Neural crest cell (in vitro differentiated cells): ENCODE measurements at places on chromosomes 1 and 21.

DNA sequence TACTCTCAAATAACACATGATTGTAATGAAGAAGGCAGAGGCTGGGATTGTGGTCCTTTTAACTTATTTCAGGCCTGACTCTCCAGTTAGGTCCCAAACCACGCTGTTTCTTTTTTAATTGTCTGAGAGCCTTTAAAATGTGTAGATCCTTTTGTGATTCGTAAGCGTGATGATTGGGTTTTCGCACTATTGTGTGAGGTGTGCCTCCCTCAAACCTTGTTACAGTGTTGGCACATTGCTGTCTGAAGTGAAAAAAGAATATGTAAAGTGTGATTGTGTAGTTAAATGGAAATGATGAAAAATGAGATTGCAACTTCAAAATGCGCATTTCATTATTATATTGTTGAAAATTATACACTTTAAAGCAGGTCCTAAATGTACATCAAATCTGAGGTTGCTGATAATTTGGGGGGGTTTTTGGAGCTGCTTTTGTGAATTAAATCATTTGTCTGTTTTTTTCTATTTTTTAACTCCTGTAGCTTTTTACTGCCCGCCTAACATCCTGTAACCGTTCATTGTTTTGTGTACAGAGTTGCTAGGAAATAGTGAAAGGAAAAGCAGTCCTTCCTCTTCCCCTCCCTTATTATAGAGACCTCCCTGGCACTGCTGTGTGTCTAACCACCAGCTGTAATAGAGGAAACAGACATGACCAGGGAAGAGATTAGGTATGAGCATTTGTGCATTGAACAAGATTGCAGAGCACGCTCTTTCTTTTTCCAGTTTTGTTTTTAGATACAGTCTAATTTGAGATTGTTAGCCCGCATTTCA is 43.3 kb downstream of the IARS2 start:
- no peak overlapping the region for H3K4me3 ChIP-seq
- H3K27ac ChIP-seq, result peak overlapping the region; percentile 63
- H3K27me3 ChIP-seq, result no peaks in the 10 kb centered on the region
- peaks cover 28% of the 10 kb centered on the region for H3K36me3 ChIP-seq
- H3K4me1 ChIP-seq, result peaks cover 10% of the 10 kb centered on the region

GRCh38 chr1:194358208-194358581 is 1171.8 kb upstream of the B3GALT2 start:
- H3K4me3 ChIP-seq, result no peak overlapping the region
- no peaks in the 10 kb centered on the region for H3K27me3 ChIP-seq
- H3K4me1 ChIP-seq, result no peaks in the 10 kb centered on the region
- H3K27ac ChIP-seq, result no peak overlapping the region
- no peak for DNase-seq

DNA sequence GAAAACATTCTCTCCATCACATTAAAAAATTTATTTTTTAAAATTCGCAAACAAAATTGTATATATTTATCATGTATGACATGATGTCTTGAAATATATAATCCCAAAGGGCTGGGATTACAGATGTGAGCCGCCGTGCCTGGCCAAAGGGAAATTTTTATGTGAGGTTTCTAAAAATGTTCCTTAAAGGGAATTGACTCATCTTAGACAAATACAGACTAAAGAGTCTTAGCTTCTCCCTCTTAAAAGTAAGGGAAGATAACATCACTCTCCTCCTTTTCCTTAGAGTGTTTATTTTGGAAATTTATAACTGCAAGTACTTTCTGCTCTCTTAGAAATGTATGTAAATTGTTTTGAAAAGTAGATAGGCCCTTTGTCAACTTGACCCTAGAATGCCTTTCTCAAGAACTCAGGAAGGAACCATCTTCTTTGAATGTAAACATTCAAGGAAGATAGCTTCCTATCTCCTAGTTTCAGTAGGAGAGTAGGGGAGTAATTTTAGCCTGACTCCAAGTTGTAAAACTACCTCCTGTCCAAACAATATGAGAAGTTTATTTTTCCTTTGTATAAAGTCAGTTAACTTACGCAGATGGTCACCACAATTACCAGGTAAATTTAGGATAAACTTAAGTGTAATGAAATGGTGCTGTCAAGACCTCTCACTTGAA is 59.5 kb downstream of the C21orf91 start:
- H3K36me3 ChIP-seq, result peaks cover 3% of the 10 kb centered on the region
- no peaks in the 10 kb centered on the region for H3K4me1 ChIP-seq
- no peaks in the 10 kb centered on the region for H3K27me3 ChIP-seq
- no peak for DNase-seq
- no peak overlapping the region for H3K4me3 ChIP-seq

DNA sequence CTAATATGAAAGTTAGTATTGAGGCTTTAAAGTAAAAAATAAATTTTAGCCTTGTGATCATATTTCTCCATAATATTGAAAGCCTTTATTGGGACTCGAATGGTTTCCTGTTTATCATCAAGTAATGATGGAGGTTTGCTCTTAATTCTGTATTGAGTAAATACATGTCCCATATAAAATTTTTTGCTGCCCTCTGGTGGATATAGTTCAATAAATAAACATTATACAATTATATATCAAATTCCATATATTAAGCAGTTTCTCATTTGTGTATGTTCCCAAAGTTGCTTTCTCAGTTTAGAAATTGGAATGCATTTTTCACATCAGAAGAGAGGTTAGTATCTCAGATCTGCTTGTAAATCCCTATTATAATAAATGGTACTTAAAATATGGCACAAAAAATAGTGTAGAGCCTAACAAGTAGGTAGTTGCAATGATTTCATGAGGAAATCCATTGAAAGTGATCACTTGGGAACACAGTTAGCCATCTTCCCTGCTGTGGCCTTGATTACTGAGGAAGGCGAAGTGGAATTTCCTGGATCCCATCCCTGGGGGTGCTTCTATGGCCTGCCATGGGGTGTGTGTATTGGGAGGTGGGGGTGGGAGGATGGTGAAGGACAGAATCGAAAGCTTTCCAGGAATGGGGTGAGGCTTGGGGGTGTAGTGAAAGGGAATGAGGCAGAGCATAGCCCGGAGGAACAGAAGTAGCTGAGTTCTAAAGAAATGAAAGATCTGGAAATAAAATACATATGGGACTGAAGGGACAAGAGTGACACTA is 84.1 kb upstream of the C21orf91 start:
- peaks cover 8% of the 10 kb centered on the region for H3K36me3 ChIP-seq
- H3K27me3 ChIP-seq, result no peaks in the 10 kb centered on the region
- DNase-seq, result no peak
- no peak overlapping the region for H3K4me3 ChIP-seq
- no peak overlapping the region for H3K27ac ChIP-seq
- H3K4me1 ChIP-seq, result no peaks in the 10 kb centered on the region

DNA sequence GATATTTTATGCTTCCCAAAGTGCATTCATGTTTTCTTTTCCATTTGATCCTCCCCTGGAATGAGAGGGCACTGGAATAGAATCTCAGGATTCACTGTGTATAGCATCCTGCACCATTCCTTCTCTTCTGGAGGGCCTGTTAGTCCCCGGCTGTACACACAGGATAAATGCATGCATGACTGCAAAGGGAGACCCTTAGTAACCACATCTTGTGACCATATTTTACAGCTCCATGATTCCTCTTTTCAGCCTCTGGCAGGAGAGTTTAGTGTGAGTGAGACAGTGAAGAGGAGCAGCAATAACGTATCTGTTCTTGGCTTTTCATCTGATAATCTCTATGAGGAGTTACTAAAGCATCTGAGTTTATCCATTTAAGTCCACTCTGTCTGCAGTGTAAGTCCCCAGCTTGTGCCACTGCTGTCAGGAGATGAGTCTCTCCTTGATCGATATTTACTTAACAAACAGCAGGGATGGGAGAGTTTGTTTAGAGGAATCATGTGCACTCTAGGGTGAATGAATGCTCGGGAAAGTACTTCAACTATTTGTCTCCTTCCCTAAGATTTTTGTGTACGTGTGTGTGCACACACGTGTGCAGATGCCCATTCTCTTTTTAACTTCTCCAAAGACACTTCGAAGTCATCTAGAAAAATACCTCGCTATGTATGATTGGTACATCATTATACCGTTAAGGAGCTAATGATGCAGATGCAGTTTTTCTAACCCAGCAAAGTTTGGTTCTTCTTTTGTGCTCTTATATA is 41.1 kb downstream of the PROX1 start:
- H3K4me3 ChIP-seq, result no peak overlapping the region
- no peak for DNase-seq
- H3K27me3 ChIP-seq, result no peaks in the 10 kb centered on the region
- H3K36me3 ChIP-seq, result no peaks in the 10 kb centered on the region
- H3K4me1 ChIP-seq, result peaks cover 51% of the 10 kb centered on the region

DNA sequence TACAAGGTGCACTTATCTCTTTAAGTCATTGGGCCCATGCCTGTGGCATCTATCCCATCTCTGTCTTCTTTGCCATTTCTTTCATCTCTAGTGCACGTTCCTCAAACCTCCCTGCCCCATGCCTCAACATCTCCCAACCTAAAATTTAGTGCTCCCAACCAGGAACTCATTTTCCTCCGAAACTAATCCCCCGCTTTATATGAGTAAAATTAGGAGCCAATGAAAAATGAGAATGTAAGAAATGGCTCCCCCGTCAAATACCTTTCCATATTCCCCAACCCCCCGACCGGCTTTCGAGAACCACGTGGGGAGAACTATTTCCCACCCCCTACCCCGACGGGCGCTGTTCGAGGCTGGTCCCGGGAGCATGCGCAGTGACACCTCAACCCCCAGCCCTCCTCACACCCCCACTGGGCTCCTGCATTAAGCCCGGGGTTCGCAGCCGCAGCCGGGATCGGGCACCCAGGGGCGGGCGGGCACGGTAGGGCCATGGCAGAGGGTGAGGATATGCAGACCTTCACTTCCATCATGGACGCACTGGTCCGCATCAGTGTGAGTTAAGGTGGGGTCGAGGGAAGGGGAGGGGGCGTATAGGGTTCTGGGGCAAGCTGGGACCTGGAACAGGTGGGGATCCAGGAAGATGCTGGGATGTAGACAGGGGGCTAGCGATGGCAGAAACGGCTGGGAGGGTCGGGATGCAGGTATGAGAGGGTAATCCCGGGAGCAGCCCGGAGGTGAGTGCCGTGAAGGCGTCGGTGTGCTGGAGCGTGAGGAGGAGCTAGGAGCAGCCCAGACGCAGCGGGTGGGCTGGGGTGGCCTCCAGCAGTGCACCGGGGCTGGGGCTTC is at the start of gene TRIM46:
Gene TRIM46 (plus strand): TSS at position 372 of the 846 bp plus-strand sequence. CDS start 118 bp downstream, at position 490.
- H3K4me1 ChIP-seq, result peaks cover 36% of the 10 kb centered on the region
- peak within 1 kb of the TSS; percentile 97 for H3K27ac ChIP-seq
- H3K4me3 ChIP-seq, result peak within 1 kb of the TSS; percentile 100
- H3K27me3 ChIP-seq, result peaks cover 3% of the 10 kb centered on the region

DNA sequence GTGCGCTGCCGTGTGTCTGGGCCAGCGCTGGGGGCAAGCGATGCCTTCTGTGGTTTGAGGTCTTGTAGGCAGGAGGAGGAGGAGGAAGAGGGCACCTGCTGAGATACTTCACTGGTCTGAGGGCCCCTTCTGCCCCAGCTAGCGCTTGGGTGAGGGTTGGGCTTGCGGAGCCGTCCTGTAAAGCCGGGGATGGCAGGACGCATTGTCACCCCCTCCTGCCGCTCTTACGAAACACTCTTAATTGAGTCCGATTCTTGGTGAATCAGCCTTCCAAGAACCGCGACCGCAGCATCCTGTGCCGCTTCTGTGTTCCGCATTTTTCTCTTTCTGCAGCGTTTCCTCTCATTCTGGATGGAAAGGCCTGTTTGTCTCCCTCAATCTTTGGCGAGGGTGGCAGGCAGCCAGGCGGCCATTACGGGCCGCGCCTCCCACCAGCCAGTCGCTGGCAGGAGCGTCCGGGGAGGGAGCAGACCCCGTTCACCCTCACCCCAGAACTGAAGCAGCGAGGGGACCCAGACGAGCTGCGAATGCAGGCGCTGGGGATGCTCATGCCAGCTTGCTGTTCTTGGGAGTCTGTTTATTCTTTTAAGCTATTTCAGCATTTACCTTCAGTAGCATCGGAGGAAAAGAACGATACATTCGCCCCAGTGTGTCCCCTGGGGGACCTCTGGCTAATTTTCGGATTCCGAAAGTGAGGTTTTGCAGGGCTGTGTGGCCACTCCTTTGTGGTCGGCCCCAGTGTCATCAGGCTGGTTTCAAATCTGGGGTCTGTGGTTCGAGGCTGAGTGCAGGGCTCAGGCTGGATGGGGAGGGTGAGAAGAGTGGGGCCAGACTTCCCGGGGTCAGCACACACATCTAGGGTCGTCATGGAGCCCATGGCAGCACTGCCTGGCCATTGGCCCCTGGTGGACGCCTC is 62.7 kb downstream of the SKI start:
- no peak overlapping the region for H3K4me3 ChIP-seq
- H3K27me3 ChIP-seq, result no peaks in the 10 kb centered on the region
- no peak for DNase-seq
- H3K27ac ChIP-seq, result peak overlapping the region; percentile 68
- H3K36me3 ChIP-seq, result no peaks in the 10 kb centered on the region

DNA sequence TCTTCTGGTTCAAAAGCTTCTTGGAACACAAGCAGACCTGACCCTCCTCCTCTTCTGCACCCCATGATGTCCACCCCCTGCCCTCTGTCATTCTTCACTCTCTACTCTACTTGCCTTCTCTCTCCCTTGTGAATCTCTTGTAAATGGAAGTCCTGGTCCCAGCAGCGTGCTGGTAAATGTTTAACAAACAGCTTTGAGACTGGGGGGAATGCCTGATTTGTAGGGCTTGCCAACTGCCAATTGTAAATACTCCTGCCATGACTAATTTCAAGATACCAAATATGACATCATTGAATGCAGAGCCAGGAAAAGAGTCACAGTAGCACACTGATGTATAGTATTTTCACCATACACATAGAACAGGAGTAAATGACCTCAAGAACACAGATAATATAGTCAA is 40.9 kb upstream of the LRRN2 start:
- H3K4me3 ChIP-seq, result no peak overlapping the region
- no peak for DNase-seq
- H3K36me3 ChIP-seq, result no peaks in the 10 kb centered on the region
- H3K4me1 ChIP-seq, result peaks cover 17% of the 10 kb centered on the region

- no peak for DNase-seq
- H3K27ac ChIP-seq, result peak overlapping the region; percentile 75
- H3K4me1 ChIP-seq, result peaks cover 16% of the 10 kb centered on the region
- H3K36me3 ChIP-seq, result peaks cover 14% of the 10 kb centered on the region
- no peaks in the 10 kb centered on the region for H3K27me3 ChIP-seq
Observed at GRCh38 chr1:165897326-165898303, 70.2 kb downstream of the UCK2 start.

DNA sequence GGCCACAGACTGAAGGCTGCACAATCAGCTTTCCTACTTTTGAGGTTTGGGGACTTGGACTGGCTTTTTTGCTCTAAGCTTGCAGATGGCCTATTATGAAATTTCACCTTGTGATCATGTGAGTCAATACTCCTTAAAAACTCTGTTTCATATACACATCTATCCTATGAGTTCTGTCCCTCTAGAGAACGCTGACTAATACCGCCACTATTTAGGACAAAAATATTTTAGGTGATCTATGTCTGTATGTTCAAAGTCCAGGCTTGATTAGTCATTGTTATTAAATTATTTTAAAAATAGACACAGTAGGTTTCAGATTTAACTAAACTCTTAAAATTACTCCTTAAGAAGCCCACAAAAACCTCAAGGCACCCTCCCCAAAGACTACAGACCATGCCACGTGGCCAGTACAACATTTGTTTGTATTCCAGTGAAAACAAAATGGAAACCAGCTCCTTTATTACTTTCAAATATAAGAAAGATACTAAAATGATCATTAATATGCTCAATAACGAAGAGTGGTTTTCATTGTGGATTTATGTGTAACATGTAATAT is 63.1 kb downstream of the TMPRSS15 start:
- DNase-seq, result no peak
- H3K27me3 ChIP-seq, result no peaks in the 10 kb centered on the region
- H3K4me1 ChIP-seq, result no peaks in the 10 kb centered on the region
- H3K27ac ChIP-seq, result no peak overlapping the region
- H3K4me3 ChIP-seq, result no peak overlapping the region
- H3K36me3 ChIP-seq, result no peaks in the 10 kb centered on the region

GRCh38 chr1:22922640-22923039 is 50.0 kb downstream of the LACTBL1 start:
- peaks cover 25% of the 10 kb centered on the region for H3K4me1 ChIP-seq
- no peak overlapping the region for H3K27ac ChIP-seq
- no peaks in the 10 kb centered on the region for H3K36me3 ChIP-seq
